Bronchial epithelial cell (primary cell): ENCODE measurements at places on chromosomes 6 and 20.
A peak's percentile ranks its signal among the peaks of the same experiment; 100 is the strongest.

- DNase-seq: no peak
These were observed 31.1 kb downstream of the RALY start for GRCh38 chr20:34024723-34025351.

- DNase-seq: peak; percentile 72
These were observed 8.4 kb upstream of the ABHD12 start for GRCh38 chr20:25399037-25399430.

GRCh38 chr6:100617633-100618350 lies 153.1 kb upstream of the SIM1 start:
- DNase-seq: peak; percentile 84

GRCh38 chr6:139013185-139013800 lies 15.3 kb upstream of the ABRACL start:
- DNase-seq: no peak

GRCh38 chr6:158808442-158808833 lies 10.7 kb downstream of the EZR start:
- peak; percentile 68 for DNase-seq

- no peak for DNase-seq
These were observed 968.9 kb upstream of the EYS start for GRCh38 chr6:66675906-66676305.

GRCh38 chr6:132357120-132357519 lies 44.2 kb downstream of the MOXD1 start:
- DNase-seq: peak; percentile 65

DNA sequence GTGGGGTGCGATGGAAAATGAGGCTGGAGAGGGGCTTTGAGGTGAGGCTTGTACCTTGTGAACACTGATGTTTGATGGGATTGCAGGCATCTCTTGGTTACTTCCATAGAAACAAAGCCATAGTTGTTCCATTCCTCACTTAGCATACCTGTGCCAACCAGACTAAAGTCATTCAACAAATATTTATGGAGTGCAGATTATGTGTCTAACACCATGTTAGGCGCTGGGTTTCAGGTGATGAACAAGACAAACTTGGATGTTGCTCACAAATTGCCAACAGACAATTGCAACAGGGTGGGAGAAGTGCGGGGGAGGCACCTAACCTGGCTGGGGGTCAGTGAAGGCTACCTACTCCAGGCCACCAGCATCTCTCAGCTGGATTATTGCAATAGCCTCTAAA lies 1.5 kb downstream of the TTPAL start:
- DNase-seq: peak; percentile 70

- DNase-seq: no peak
These were observed 263.4 kb downstream of the UTRN start for GRCh38 chr6:144548536-144548935.

GRCh38 chr6:157145656-157146285 lies 177.5 kb downstream of the TMEM242 start:
- no peak for DNase-seq

GRCh38 chr6:161079566-161080262 lies 88.1 kb downstream of the MAP3K4 start:
- DNase-seq: peak; percentile 91

DNA sequence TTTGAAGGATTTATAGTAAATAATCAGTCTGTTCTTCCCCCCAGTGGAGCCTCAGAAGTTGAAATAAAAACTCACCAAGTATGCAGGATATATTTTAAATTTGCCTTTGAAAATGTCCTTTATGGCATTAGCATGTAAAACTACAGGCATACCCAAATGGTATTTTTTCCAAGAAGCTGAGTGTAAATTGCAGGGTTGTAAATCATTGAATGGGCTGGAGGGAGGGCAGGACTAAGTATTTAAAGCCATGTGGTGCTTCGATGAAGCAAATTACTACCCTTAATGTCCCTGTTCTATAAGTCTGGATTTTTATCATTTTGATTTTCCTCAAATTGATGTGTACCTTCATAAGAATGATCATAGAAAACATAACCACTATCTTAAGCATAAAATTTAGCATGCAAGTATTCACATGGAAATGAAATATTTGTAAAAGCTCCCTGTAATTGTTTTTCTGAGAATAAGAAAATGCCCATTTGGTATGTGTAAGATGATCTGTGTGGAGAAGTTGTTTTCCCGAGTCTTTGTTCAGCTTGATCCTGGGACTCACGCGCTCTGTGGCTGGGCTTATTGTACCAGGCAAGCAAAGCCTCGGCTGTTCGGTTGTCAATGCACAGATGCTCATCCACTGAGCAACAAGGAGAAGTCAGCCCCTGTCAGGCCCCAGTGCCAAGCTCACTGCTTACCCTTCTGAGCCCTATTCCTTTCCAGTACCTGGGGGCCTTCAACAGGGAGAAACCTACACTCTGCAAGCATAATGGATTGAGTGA lies 66.7 kb downstream of the CD164 start:
- no peak for DNase-seq

DNA sequence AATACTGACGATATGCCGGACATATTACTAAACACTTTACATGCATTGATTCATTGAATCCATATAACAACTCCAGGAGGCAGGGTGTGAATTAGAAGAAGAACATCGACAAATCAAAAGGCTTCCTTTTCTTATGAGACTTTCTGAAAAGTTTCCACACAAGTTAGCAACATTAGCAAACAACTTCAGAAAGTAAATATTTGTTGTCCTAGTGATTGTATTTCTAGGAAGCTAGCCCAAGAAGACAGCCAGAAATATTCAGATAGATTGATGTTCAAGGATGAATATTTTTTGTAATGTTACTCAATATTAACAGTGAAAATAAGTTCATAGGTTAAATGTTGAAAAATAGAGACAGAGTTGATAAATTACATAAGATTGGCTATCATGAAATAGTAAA lies 120.6 kb downstream of the GFRAL start:
- no peak for DNase-seq

- DNase-seq: peak; percentile 28
These were observed at the start of gene VSTM2L for GRCh38 chr20:37902504-37903313. VSTM2L (plus strand) TSS chr20:37903127; CDS start chr20:37903351, 224 bp downstream.

DNA sequence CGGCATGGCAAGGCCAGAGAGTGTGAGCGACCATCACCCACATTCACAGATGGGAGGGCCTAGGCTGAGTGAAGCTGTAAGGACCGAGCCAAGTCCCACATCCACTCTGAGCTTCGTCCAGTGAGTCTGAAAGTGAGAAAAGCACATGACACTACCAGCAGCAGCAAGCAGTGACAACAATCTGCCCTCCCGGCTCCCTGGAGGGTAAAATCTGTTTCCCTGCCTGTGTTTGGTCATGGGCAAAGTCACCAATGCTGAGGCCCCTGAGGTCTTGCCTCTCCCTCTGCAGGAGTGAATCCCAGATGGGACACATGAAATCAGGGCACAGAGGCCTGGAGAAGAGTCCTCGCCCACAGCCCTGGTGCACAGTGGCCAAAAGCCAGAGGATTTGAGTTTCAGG lies 6.4 kb upstream of the CST7 start:
- DNase-seq: no peak

DNA sequence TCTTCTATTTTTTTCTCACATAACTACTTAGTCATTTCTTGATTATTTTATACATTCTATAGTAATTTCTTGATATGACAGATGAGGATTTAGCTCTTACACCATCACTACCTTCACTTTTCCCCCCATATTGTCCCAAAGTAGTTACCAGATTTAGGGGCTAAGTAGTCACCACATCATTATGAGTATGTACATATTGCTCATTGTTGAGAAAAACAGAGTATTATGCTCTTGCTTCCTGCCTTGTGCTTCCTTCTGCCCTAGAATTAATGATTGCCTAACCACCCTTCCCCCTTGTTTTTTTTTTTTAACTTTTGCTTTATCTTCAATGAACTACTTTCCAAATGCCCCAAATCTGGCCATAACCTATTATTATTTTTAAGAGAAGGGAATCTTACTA lies 6.8 kb upstream of the HLA-B start:
- DNase-seq: peak; percentile 15

DNA sequence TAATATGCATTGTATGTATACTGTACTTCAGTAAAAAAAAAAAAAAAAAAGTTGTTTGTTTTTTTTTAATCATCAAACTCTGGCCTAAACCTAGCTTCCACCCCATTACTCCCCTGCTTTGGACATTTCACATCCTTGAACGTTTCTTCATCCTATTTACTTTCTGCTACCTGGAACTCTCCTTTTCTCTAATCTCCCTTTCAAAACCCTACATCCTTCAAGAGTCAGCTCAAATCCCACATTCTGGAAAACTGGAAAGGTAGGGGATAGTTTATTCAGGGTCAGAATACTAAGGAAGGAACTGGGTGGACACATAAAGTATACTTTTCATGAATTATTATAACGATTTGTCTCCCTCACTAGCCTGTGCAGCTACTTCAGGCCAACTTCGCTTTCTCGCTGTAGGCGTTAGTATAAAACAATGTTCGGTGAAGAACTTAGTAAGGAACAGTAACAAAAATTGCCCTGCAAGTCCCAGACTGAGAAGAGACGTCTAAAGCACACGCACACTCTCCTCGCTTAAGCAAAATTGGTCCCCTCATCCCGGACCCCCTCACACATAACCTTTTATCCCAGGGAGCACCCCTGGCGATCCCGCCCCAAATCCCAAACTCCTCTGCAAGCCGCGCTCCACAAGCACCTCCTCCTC lies 775 bp downstream of the PIGU start:
- DNase-seq: no peak

GRCh38 chr6:156597095-156597494 lies 180.1 kb upstream of the ARID1B start:
- no peak for DNase-seq

DNA sequence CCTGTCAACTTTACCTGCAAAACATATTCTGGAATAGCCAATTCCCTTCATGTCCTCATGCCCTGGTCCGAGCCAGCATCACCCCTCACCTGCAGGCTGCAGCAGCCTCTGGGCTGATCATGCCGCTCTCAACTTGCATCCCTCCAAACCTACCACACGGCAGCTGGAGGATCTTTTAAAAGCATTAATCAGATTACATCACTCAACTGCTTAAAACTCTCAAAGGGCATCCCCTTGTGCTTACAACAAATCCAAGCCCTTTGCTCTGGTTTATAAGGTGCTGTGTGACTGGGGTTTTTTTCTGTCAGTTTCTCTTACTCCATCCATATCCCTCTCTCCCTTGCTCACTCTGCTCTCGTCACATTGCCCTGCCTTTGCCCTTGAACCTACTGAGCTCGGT lies 24.0 kb downstream of the CD40 start:
- DNase-seq: no peak

- DNase-seq: no peak
These were observed 12.7 kb upstream of the STK35 start for GRCh38 chr20:2088891-2089290.

DNA sequence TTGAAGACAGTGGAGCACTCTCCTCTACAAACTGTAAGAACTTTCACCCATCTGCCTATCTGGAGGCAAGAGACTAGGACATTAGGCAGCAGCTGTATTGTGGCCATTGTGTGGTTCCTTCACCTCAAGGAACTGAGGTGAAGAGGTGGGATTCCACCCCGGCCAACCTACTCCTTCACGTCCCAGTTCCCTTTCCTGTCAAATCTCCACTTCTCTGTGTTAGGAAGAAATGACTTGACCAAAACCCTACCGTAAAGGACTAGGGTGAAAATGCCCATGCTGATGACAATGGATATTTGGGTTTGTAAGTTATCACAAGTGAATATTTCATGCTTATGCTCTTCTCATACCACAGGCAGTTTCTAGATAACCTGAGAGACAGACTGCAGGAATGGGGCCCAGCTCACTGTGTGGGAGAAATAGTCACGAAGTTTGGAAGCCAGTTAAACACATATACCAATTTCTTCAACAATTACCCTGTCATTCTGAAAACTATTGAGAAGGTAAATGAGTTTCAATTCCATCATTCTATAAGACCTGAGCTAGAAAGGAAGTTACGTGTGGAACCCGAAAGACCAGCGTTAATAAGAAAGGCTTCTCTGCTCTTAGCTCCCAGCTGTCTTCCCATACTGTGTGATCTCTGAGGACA lies 86.6 kb downstream of the ECT2L start:
- no peak for DNase-seq

- no peak for DNase-seq
These were observed 734.3 kb downstream of the QKI start for GRCh38 chr6:164148788-164149187.

DNA sequence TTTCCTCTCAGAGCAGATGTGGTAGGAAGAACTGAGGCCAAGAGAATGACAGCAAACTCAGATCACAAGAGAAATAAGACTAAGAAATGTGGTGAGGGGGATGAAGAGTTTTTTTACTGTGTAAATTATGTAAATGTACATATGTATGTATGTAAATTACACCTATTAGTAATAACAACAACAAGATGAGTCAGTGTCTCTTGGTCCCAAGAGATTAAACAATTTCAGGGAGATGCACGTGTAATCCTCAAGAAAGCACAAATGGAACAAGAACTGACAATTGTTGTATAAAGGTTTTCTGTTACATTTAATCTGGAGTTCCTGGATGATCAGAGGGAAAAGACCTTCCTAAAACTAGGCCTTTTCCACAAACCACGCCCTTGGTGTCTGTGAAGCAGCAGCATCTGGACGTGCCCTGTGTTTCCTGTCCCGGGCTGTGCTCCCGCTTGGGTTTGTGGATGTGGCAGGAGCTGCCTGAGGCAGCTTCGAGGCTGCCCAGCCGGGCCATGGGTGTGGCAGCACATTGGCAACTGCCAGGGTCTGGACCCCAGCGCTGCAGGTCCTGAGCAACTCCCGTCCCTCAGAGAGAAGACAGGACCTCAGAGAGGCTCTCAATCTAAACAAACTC lies 994 bp downstream of the CLDN20 start:
- no peak for DNase-seq

GRCh38 chr20:48815537-48815936 lies 12.3 kb downstream of the PREX1 start:
- DNase-seq: no peak

- DNase-seq: no peak
These were observed 63.5 kb upstream of the FAM8A1 start for GRCh38 chr6:17536586-17536985.

GRCh38 chr6:31701666-31702404 lies 1.3 kb downstream of the ABHD16A start:
- no peak for DNase-seq

DNA sequence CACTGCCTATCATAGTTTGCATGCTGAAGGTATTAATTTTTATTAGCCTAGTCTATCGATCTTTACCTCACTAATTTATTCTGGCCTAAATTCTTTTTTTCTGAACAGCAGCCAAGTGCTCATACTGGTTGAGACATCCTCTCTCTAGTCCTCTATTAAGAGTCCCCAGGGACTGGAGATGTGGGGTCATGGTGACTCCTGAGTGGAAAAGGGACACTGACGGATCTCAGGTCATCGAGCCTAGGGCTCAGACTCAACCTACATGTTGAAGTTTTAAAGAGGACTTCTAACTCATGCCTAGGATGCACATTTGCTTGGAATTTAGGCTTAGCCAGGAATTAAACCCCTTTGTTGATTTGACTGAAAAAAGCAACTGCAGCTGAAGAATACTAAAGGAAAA lies 378.1 kb downstream of the BTBD9 start:
- DNase-seq: no peak

GRCh38 chr20:46027245-46027853 lies 1.7 kb upstream of the SLC12A5 start:
- peak; percentile 40 for DNase-seq

- peak; percentile 67 for DNase-seq
These were observed 76.5 kb downstream of the ADGRG6 start for GRCh38 chr6:142378138-142378875.

- DNase-seq: no peak
These were observed 17.4 kb downstream of the RSPH4A start for GRCh38 chr6:116633685-116634084.

GRCh38 chr6:43740961-43741764 lies 28.8 kb upstream of the VEGFA start:
- DNase-seq: no peak

- DNase-seq: no peak
These were observed 24.7 kb downstream of the RAB44 start for GRCh38 chr6:36722365-36722764.
